IPS-NIHi11 (cell line): ENCODE measurements at places on chromosomes 16 and 17.
A peak's percentile ranks its signal among the peaks of the same experiment; 100 is the strongest.

GRCh38 chr17:41873559-41874292 lies 8.5 kb upstream of the KLHL11 start:
- no peak for DNase-seq

DNA sequence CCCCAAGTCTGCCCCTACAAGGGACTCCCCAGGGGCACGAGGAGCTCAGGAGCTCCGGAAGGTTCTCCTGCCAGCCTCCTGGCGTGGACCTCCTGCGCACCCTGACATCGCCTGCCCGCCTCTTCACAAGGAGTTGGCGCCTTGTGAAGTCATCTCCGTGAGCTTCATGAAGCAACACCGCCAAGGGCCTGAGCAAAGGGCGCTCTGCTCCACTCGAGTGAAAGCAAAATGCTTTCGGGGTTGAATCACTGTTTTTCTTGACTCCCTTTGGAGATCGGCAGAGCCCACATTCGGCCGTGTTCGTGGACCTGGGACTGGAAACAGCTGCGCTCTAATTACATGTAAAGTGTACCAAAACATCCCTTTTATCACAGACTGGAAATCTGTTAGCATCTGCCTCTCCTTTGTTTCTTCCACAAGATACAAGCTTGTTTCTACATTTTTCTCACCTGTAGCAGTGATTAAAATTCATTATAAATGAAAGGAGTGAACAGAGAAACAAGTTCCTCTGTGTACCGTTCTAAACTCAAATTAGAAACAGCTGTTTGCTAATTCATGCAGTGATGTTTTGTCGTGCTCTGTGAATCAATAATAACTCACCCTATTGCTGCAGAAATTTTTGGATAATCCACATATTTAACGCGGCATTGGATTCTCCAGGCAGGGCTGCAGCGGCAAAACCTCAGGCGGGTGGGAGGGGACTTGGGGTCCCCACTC lies 203.3 kb downstream of the ZNF423 start:
- no peak for DNase-seq

DNA sequence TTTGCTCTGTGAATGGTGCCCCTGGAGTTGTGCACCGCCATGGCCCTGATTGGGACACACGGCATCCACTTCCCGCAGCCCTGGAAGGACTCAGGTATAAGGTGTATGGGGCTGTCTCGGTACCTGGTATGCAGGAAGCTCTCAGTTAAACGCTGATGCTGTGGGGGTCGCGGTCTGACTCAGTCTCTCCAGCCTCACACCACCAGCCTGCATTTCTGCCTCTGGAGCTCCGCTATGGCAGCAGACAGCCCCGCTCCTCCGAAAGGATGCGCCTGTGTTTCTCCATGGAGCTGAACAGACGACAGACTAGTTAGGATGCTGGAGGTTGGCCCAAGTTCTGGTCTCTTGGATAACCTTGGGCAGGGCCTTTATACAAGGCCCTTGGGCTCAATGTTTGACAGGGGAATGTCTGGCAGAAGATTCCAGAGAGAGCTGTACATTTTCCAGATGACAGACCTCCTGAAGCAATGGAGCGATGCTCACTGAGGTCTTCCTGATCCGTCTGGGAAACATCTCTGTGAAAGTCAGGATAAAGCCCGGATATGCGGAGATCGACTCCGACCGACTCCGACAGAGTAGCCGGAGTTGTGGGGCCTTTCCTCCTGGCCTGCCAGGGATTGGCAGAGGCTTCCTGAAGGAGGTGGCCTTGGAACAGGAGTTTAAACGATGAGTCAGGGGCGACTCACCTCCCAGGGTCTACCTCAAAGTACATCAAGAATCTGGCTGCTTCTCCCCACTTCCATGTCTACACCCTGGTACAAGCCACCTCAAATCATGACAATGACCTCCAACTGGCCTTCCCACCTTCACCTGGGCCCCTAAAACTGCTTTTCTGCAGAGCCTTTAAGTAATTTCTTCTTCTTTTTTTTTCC lies 21.9 kb upstream of the BCAR1 start:
- no peak for DNase-seq

GRCh38 chr16:15807603-15808009 lies 49.2 kb downstream of the MYH11 start:
- DNase-seq, result peak; percentile 38

GRCh38 chr16:89034971-89035668 lies 58.1 kb upstream of the CBFA2T3 start:
- no peak for DNase-seq

DNA sequence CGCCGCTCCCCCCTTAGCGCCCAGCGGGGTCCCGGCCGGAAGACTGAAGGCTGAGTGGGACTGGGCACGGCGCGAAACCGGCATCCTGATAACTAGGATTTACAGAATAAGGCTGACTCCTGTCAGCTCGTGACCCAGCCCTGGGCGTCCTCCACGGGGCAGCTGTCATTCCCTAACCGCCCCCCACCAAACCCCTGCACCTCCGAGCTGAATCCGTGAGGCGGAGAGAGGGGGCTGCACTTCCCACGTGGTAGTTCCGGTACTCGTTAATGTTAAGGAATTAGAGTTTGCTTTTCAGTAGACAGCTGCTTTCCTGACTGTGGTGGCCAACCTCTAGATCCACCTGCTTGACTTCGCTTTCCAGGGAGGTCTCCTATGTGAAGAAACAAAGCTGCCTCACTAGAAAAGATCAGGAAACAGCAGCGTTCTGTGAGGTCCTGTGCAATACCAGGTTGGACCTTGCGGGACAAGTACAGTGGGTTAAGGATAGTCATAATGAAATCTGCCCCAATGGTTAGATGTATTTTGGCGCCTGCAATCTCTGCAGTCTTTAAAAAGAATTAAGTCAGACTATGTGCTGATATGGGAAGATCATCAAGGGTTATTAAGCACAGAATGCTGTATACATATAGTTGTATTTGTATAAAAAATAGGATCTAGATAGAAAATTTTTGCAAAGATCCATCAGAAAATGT lies 1.1 kb upstream of the WBP2 start:
- DNase-seq, result no peak

- no peak for DNase-seq
Measured at GRCh38 chr17:81644976-81645952, 8.3 kb downstream of the TSPAN10 start.

GRCh38 chr16:60181536-60181935 lies 1447.4 kb upstream of the GOT2 start:
- DNase-seq, result no peak

DNA sequence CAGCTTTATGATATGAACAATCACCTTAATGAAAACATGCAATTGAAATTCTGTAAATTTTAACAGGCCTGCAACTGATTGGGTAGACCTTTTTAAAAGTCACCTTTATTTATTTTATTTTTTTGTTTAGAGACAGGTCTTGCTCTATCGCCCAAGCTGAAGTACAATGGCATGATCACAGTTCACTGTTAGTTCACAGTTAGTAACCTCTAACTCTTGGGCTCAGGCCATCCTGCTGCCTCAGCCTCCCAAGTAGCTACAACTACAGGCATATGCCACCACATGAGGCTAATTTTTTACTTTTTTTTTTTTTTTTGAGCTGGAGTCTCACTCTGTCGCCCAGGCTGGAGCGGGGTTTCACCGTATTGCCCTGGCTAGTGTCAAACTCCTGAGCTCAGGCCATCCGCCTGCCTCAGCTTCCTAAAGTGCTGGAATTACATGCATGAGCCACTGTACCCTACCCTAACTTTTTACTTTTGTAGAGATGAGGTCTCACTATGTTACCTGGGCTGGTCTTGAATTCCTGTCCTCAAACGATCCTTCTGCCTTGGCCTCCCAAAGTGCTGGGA lies 28.0 kb downstream of the AP1G1 start:
- DNase-seq, result no peak

DNA sequence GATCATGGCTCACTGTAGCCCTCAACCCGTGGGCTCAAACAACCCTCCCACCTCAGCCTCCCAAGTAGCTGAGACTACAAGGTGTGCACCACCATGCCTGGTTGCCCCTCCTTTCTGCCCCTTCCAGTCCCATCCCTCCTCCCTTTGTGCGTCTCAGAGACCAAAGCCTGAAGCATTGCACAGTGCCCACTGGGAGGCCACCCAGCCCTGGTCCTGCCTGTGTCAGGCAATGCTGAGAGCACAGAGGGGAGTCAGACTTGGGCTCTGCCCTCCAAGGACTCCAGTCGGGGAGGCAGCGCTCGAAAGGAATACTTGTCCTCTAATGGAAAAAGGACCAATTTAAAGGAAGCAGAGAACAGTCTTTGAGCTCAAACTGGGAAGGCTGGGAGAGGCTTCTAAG lies 20.4 kb downstream of the RAI1 start:
- no peak for DNase-seq

DNA sequence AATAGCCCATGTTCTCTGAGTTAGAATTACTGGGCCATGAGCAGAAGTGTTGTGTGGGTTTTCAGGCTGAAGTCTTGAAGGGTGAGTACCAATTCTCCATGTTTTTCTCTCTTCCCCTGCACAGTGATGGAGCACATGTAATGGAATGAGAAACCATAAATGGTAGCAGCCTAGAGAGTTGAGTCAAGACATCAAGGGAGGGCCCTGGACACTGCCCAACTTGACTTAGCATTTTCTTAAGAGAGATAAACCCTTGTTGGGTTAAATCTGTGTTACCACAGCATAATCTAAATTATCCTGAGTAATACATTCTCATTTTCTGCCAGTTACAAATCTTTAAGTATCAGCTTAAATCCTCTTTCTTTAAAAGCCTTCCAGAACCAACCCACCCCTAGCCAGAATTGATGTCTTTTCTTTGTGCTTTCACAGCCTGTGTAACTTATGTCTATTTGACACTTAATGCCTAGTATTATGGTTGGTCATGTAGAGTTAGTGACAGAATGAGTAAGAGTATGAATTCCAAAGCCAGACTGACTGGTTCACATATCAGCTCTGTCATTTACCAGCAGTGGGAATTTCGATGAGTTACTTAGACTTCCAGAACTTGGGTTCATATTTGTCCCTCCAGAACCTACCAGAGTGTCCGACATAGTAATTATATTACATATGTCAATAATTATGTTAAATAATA lies 27.0 kb upstream of the RGS9 start:
- DNase-seq, result no peak

DNA sequence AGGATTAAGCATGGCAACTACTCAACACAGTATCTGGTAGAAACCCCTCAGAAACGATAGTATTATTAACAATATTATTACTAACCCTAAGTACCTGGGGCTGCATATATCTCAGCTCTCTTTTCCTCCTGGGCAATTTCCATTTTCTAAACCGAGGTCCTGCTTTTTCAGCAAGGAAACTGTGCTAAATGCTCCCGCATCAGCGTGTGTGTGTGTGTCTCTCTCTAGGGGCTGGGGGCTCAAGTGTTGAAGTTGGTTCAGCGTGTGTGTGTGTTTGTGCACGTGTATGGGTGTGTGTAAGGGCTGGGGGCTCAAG lies 169.3 kb upstream of the MAF start:
- DNase-seq, result no peak

DNA sequence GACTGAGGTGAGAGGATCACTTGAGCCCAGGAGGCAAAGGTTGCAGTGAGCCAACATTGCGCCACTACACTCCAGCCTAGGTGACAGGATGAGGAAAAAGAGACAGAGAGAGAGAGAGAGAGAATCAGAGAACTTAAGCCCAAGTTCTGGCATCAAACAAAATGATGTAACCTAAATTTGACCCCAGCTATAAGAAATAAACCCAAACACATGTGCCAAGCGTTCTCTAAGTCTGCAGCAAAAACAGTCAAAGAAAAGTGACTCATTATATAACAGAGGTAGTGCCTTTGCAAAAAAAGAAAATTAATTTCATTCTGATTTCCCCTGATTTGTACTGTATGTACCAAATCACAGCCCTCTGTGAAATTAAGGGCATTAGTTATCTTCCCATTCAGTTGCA lies 89.5 kb downstream of the CDH11 start:
- no peak for DNase-seq

DNA sequence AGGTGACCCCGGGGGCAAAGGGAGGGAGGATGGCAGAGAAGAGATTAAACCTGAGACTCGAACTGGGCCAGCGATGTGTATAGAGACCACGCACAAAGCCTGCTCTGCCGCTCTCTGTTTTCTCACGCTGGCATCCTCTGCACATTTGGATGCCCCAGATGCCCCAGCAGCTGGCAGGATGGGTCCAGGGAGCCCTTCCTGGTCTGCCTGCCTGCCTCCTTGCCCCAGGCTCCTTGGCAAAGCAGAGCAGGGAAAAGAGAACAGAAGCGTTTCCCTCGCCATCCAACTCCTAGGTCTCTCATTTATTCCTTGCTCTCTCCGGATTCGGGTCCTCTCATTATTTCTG lies 5.2 kb upstream of the PIPOX start:
- no peak for DNase-seq

GRCh38 chr17:81238490-81238814 lies 403 bp downstream of the TEPSIN start:
- DNase-seq, result no peak

DNA sequence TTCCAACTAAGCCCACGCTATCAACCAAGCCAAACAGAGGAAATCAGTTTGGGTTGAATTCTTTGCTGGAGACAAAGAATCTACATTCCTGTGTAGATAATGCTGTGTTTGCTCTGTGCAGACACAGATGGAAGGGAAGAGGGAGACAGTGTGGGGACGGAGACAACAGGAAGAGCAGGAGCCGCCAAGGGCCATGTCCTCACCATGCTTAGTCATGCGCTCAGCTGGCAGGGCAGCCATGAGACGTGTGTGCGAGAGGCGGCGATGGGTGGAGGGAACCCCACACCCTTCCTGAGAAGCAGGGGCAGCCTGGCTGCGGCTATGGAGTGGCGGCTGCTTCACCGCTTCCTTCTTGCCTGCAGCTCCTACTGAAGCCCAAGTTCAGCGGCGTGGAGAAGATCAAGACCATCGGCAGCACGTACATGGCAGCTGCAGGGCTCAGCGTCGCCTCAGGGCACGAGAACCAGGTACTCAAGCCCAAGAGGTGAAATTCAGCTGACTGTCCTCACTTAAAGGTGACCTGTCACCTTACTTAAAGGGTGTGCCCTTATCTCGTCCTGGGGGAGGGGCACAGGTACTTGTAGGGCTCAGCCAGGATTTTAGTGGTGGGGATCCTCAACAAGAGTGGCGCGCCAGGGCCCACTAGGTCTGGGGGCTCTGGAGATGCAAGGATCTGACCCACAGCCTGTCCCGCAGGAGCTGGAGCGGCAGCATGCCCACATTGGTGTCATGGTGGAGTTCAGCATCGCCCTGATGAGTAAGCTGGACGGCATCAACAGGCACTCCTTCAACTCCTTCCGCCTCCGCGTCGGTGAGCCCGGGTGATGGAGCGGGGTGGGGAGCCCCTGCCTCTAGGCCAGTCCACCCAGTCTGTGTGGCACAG lies 47.5 kb downstream of the ADCY7 start:
- DNase-seq, result no peak

GRCh38 chr16:87626401-87626800 lies 24.1 kb downstream of the JPH3 start:
- DNase-seq, result no peak

GRCh38 chr16:67673712-67674580 lies 7.3 kb downstream of the C16orf86 start:
- no peak for DNase-seq

- no peak for DNase-seq
Measured at GRCh38 chr17:2181206-2181896, 122.2 kb downstream of the SMG6 start.

GRCh38 chr17:38464723-38465390 lies 36.6 kb downstream of the ARHGAP23 start:
- DNase-seq, result peak; percentile 72

- peak; percentile 99 for DNase-seq
Measured at GRCh38 chr16:68529931-68530701, 9.0 kb upstream of the ZFP90 start.

- no peak for DNase-seq
Measured at GRCh38 chr17:74818291-74818938, 41.3 kb downstream of the GRIN2C start.
